Mammary epithelial cell (primary cell): ENCODE measurements at places on chromosomes 11 and 22. TPM values are rescaled to one million over a fixed set of nuclear protein-coding genes. Genes with fewer than 3 reads are reported as not detected.

TMPRSS13 gene
- total RNA-seq: not detected in 2 replicates

- peak; percentile 52 for DNase-seq
Observed at GRCh38 chr11:76315182-76315853, 65.6 kb downstream of the THAP12 start.

MMP10 gene
- 21.5 and 30.6 TPM in 2 replicates for total RNA-seq

DNA sequence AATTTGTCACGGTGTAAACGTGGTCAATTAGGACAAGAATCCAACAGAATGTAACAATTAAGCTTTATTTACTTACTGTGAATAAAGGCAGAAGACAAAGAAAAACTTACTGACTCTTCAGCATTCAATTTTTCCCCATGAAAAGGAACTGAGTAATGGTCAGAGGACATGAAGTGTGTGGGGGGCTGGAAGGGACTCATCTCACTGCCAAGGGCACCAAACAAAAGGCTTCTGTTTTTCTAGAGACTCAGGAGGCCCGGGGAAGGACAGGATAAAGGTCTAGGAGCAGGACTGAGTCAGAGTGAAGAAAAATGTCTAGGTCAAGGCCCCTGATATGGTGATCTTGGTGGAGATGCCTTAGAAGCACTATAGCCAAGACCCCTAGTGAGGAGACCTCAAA lies 564.2 kb upstream of the ANO5 start:
- no peak for DNase-seq

LARGE2 gene
- 16.2 TPM for total RNA-seq

TNNT3 gene
- not detected for total RNA-seq

GRCh38 chr11:118621071-118621783 lies 13.8 kb downstream of the PHLDB1 start:
- peak; percentile 92 for DNase-seq

GRCh38 chr22:19800761-19801244 lies 40.2 kb downstream of the TBX1 start:
- no peak for DNase-seq

MYO18B gene
- not detected in 2 replicates for total RNA-seq

DNA sequence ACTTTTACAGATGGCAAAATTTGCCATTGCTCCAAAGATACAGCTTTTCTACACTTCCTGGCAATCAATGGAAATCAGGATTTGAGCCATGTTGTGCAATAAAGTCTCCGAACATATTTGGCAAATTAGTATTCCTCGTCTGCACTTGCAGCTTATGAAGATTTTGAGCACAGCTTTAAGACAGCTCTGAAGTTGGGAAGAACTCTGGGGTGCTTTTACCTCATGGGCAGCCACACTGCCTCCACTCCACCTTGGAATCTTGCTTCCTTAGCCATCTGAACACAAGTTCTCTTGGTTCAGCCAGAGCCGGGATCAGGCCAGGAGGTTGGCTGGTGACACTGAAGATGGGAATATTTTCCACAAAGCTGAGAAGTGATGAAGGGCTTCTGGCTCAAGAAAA lies 191.2 kb downstream of the CWF19L2 start:
- no peak for DNase-seq

DNA sequence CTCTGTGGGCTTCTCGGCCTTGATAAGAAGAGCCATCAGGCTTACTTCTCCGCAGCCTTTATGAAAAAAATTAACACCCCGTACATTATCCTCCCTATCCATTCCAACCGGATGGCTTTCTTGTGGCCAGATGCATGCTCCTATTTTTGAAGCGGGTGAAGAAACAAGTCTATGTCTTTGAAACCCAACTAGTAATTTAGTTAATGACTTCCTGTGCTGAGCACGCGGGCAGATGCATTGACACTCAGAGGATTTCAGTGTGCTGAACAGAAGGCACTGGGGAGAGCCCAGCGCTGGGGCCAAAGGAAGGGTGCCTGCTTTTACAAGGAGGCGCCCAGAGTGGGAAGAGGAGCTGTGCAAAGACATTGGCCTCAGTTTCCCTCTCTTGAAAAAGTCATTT lies 53.3 kb downstream of the ARHGAP8 start:
- no peak for DNase-seq

GRCh38 chr22:38397189-38398085 lies 57.6 kb downstream of the KCNJ4 start:
- peak; percentile 73 for DNase-seq

SLC6A5 gene
- total RNA-seq: not detected in 2 replicates

TMEM86A gene
- 2.0 and 3.5 TPM in 2 replicates for total RNA-seq

LDHAL6A gene
- total RNA-seq: not detected in 2 replicates

DNA sequence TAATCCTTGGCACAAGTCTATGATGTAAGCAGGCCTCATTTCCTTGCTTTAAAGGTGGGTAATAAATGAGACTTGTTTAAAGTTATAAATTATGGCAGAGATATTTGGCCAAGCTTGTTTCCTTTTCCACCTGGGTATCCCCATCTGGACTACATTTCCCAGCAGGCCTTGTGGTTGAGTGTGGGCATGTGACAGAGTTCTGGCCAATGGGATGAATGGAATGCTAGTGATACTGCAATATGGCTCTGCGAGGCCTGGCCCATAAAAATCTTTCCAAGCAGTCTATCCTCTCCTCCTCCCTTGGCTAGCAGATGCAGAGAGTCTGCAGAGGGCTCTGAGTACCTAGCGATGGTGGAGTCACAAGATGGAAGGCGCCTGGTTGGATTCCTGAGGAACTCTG lies 102.5 kb downstream of the TIMP3 start:
- peak; percentile 39 for DNase-seq

SHANK3 gene
- 8.7 and 12.9 TPM in 2 replicates for total RNA-seq
